ENCODE measurements at places on chromosomes 5 and 9.

DNA sequence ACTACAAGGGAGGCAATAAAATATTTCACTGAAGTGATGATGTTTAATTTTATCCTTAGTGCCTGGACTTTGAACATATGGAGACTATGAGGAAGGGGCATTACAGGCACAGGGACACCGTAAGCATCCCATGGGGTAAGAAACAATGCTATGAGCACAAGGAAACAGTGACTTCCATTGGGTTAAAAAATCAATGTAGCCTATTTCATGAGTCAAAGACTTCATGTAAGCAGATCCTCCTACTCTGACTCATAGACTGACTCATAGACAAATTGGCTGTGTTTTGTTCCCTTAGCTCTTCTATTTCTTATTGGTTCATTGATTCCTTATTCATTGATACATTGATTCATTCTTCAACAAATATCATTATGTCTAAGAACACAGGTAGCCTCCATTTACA, 351.0 kb downstream of the PRELID2 start:
- no peak for DNase-seq

GRCh38 chr5:143966280-143966679, 154.3 kb downstream of the HMHB1 start:
- DNase-seq, result no peak

DNA sequence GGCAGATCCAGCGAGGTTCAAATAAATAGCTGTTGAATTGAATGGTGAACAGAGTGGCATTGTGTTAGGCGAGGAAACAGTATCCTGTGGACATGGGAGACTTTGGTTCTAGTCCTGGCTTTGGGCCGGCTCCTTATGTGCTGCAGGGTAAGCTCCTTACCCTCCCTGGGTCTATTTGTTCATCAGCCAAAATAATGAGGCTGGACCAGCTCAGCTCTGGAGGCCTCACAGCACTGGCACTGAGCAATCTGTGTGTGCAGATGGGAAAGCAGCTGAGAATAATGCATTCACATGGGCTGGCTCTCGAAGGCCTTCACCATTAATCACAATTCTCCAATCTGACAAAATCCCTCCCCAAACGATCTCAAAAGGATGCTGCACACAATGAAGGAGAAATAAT, 81.9 kb downstream of the APBA1 start:
- no peak for DNase-seq

- DNase-seq, result no peak
Observed at GRCh38 chr5:149975409-149975808, 14.9 kb downstream of the SLC26A2 start.

GRCh38 chr5:5135957-5136676, 4.0 kb upstream of the ADAMTS16 start:
- no peak for DNase-seq

DNA sequence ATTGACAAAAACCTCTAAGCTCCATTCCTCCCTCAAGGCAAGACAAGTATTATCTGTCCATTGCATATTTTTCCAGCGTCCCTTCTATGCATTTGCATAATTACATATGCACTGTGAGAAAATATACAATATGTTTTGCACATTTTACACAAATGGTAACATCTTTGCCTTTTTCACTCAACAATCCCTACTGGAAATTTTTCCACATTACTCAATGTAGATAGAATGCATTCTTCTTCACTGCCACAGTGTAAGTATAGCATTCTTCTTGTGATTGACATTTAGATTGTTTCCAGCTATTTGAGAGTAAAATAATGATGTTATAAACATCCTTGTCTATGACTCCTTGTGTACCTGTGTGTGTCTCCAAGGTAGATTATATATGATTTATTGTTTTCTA, 205.0 kb downstream of the SLIT3 start:
- DNase-seq, result no peak

- no peak for DNase-seq
Observed at GRCh38 chr5:5179079-5179478, 38.9 kb downstream of the ADAMTS16 start.

- DNase-seq, result no peak
Observed at GRCh38 chr9:117733465-117733864, 29.3 kb downstream of the TLR4 start.

GRCh38 chr5:134136771-134137170, 22.3 kb downstream of the TCF7 start:
- DNase-seq, result no peak

DNA sequence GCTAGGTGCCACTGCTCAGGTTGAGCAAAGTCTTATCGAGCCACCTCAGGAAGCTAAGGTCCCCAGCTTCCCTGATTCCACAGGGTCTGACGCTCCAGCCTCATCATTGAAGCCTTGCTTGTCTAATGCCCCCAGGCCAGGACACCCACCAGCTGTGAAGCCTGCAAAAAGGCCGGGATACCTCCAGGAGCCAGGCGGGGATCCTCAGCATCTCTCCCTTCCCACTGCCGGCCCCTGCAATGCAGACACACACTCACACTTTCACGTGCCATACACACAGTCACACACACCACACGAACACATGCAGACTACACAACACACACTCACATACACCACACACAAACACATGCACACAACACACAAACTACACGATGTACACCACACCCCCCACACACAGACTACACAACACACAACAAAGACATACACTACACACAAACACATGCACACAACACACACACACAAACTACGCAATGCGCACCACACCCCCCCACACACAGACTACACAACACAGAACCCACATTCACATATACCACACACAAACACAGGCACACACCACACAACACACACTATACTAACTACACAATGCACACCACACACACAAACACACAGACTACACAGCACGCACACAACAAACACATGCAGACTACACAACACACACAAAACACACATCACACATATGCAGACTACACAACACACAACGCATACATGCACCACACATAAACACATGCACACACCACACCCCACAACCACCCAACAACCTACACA, 17.8 kb upstream of the S1PR3 start:
- no peak for DNase-seq

GRCh38 chr9:88191456-88191855, 53.2 kb upstream of the SPATA31C2 start:
- DNase-seq, result no peak

DNA sequence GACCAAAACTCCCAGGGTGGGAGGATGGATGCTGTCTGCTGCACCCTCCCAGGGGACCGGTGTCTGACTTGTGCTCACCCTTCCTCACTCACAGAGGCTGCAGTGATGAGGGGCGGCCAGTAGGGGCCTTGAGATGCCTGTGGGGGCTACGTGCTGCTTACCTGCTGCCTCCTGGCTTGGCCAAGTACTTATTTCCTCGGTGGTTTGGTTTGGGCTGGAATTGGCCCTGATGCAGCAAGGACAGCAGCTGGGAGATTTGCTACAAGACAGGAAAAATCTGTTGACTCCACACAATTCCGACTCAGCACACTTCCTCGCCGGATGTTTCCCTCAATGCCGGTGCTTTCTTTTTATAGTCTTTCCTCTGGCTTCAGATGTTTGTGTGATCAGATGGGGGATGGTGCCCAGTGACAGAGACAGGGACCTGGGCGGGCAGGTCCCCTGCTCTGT, 6.6 kb downstream of the PCDH12 start:
- DNase-seq, result no peak

DNA sequence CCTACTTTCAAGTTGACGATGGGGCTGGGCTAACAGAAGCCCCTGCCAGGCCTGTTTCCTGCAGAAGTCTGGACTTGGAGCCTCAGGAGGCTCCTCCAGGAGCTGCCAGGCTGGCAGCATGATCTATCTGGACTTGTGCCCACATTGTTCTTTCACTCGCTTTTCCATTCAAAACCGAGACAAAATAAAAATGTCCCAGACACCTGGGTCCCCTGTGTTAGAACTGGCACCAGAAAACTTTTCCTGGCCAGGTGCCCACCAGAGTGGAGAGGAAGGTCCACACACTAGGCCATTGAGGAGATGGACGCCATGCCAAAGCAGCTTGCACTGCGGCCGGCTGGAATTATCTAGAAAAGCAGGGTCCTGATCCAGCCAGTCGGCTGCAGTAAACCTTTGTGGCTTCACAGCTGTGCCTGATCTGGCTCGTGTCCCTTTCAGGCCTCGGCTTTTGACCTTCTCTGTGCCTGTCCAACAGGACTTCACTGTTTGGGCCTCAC, 78.2 kb downstream of the GCNT1 start:
- DNase-seq, result no peak

GRCh38 chr9:8284884-8285283, 485.3 kb upstream of the DMAC1 start:
- no peak for DNase-seq

GRCh38 chr5:83711982-83712601, 8.6 kb downstream of the HAPLN1 start:
- DNase-seq, result peak; percentile 15

DNA sequence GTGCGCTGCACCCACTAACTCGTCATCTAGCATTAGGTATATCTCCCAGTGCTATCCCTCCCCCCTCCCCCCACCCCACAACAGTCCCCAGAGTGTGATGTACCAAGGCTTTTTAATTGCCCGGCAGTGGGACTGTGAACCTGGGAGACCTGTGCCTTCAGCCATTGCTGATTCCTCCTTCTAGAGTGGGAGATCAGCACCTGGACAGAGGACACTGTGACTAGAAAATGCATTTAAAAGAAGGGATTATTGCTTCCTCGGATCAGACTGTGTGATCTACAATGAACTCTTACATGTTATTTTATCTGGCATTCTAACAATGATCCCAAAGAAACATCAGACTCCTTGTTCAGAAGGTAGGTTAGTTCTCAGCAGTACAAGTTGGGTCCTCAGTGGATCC, 25.9 kb downstream of the CTSL start:
- DNase-seq, result no peak

DNA sequence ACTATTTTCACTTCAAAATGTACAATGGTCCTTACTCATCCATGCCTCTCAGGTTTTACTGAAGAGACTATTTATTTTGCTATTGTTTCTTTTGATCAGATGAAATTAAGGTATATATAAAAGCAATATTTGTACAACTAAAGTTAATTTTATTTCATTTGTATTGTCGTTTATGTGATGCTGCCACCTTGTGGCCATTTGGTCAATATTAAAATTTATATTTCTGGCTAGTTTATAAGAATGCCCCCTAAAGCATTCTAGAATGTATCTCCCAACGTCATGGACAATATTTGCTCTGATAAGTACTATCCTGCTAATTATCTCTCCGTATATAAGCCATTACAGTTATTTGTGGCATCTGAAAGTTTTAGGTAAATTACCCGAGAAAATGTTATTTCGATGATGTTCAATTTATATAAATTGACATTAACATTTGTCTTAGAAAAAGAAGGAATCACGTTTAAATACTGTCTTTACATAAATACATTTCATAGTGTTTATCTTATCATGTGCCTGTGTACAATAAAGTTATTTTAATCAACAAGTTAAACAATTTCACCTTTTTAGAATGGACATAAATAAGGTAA, 680.0 kb downstream of the TAF11L14 start:
- DNase-seq, result no peak

GRCh38 chr9:128898845-128899565, 17.1 kb downstream of the LRRC8A start:
- no peak for DNase-seq

GRCh38 chr5:17434982-17435381, 63.0 kb upstream of the TAF11L2 start:
- no peak for DNase-seq

GRCh38 chr9:134887686-134888602, 7.3 kb downstream of the FCN2 start:
- DNase-seq, result no peak

GRCh38 chr9:14352503-14352902, 38.6 kb upstream of the NFIB start:
- no peak for DNase-seq

GRCh38 chr5:172082180-172082579, 75.7 kb upstream of the FBXW11 start:
- DNase-seq, result no peak

- no peak for DNase-seq
Observed at GRCh38 chr5:147075187-147075586, 159.6 kb upstream of the STK32A start.

DNA sequence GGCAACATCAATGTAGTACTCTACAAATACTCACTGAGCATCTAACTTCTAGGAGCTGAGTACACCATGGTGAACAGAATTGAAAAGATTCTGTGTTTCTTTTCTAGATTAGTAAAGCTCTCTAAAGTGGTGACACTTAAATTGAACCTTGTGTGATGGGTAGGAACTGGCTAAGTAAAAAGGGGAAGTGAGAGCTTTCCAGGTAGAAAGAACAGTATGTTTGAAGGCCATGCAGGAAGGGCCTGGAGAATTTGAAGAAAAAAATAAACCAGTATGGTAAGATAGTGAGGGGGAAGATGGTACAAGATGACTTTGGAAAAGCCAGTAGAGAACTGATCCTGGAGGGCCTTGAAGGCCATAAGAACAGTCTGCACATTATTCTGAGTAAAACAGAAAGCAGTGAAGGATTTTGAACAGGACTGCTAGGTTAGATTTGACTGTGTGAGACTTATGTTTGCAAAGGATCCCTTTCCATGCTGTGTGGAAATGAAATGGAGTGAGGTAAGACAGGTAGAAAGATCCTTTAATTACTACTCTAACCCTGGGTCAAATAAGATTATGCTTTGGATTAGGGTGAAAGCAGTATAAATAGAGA, 46.7 kb upstream of the UBQLN1 start:
- DNase-seq, result no peak
